ENCODE measurements at places on chromosomes 6 and 20. TPM values are rescaled to one million over a fixed set of nuclear protein-coding genes. Genes with fewer than 3 reads are reported as not detected.

Gene OR2H2
- not detected for total RNA-seq

Gene SLC25A27
- total RNA-seq = 4.3 TPM

Gene LRRC73
- total RNA-seq = 0.31 TPM

Gene C4A
- total RNA-seq = 3.8 TPM

Gene LY6G5C
- 2.9 TPM for total RNA-seq

Gene HLA-A
- 327 TPM for total RNA-seq

Gene SLC13A3
- 0.66 TPM for total RNA-seq

Gene EEF1A2
- 37.6 TPM for total RNA-seq

DNA sequence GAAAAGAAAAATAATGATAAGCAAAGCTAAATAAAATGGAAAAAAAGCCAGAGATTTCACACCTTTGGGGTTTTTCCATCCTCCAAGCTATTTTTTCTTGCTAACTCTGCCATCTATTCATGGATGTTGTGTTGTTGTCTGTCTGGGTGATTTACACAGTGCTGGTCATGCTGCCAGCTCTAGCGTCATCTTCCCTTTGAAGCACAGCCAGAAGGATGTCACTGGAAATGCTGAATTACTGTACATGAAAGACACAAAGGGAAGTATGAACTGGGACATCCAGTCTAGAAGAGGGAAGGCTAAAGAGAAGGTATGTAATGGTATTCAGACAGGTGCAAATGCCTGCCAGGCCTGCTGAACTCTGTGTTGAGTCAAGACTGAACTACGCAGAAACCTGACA is 241.9 kb upstream of the STXBP5 start:
- no peak overlapping the region for H3K27ac ChIP-seq

GRCh38 chr6:45002390-45003105 is 325.6 kb upstream of the RUNX2 start:
- no peak for DNase-seq
- H3K4me1 ChIP-seq = no peaks in the 10 kb centered on the region
- no peaks in the 10 kb centered on the region for H3K36me3 ChIP-seq
- no peaks in the 10 kb centered on the region for H3K27me3 ChIP-seq
- no peak overlapping the region for H3K4me3 ChIP-seq
- H3K27ac ChIP-seq = no peak overlapping the region

GRCh38 chr6:11418290-11418905 is 119.2 kb upstream of the TMEM170B start:
- DNase-seq = no peak
- H3K4me1 ChIP-seq = peaks cover 9% of the 10 kb centered on the region
- no peak overlapping the region for H3K4me3 ChIP-seq
- no peaks in the 10 kb centered on the region for H3K36me3 ChIP-seq
- no peak overlapping the region for H3K27ac ChIP-seq

- DNase-seq = no peak
- H3K4me3 ChIP-seq = no peak overlapping the region
- H3K4me1 ChIP-seq = no peaks in the 10 kb centered on the region
- no peak overlapping the region for H3K27ac ChIP-seq
These were observed 164.7 kb downstream of the LINC00237 start for GRCh38 chr20:20941468-20941889.

- no peaks in the 10 kb centered on the region for H3K4me1 ChIP-seq
- H3K4me3 ChIP-seq = no peak overlapping the region
- H3K27ac ChIP-seq = no peak overlapping the region
These were observed 96.8 kb upstream of the ATXN1 start for GRCh38 chr6:16857969-16858592.

DNA sequence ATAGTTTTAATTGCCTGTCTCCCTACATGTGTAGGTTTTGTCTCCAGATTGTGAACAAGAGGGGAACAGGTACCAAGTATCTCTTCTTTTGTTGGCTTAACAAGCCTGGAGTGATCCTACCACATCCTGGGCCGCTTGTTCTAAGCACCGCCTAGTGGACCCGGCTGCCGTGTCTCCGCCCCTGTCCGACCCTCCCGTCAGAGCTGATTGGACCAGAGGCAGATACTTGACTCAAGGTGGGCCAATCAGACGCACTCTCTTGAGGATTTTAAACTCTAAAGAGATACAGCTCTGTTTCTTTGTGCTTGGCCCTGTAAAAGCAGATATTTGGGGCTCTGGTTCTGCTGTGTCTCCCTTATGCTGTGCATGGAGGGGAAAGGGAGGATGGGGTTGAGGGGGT is 68.2 kb downstream of the PRDM1 start:
- H3K27ac ChIP-seq = no peak overlapping the region
- peaks cover 10% of the 10 kb centered on the region for H3K4me1 ChIP-seq
- no peak overlapping the region for H3K4me3 ChIP-seq
- no peak for DNase-seq

DNA sequence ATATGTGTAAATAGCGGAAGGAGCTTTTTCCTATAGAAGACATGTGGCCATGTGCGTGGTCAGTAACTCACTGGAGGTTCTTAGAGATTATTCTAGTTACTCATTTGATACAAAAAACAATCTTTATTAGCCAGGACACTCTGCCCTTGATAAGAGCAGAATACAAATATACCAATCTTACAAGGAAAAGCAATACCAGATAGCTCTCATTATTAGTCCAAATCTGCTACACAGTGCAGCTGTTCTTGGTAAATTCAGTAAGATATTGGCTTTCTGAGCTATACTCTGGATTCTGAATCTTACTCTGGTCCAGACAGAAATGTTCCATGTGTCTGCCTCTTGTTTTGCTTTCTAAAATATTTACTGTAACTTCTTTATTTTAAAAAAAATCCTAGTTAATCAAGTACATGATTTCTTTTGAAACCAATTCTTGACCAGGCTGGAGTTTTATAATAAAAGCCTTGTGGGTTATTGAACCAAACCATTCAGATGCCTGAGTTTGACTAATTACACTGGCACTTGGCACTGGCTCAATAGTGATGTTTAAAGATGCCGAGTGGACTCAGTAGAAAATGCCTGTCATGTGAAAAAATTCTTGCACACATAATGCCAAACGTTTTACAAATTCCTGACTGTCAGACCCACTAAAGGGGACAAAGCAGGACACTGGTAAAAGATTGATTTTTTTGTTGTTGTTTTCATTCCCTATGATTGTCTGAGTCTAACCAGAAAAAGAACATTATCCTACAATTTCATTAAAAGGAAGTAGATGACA is 242.8 kb upstream of the TCF21 start:
- DNase-seq = peak; percentile 81
- H3K27ac ChIP-seq = peak overlapping the region; percentile 64
- peaks cover 26% of the 10 kb centered on the region for H3K4me1 ChIP-seq
- H3K36me3 ChIP-seq = no peaks in the 10 kb centered on the region

DNA sequence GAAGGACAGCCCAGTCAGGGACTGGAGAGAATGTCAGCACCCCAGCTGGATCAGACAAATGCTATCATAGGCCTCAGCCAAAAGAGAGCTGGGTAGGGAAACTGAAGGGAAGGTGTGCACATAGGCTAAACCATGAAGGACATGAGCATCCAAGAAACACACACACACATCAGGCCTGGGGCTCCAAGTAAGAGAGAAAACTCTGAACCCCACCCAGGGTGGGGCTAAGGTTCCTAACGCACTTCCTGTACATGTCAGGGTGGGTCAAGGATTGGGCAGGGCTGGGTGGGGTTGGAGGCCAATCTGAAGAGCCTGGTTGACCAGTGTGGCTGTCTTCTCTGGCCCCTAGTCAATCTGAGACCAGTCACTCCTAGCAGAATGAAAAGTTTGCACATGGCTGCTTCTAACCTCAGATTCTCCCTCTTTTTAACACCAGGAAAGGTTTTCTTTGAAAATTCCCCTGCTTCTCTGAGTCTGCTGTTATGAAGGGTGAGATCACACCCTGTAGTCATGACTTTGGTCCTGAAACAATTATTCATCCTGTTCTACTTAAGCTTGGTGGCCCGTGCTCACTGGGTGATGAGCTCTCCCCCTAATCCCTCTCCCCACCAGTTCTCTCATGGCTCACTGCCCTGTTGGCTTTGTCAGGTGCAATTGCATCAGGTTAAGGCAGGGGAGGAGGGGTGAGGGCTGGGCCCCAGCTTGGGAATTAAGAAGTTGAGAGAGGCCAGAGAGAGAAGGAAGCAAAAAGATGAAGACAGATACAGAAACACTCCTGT is 88.4 kb downstream of the MAFB start:
- H3K36me3 ChIP-seq = no peaks in the 10 kb centered on the region
- DNase-seq = no peak
- no peaks in the 10 kb centered on the region for H3K4me1 ChIP-seq
- H3K27ac ChIP-seq = no peak overlapping the region

GRCh38 chr6:134449781-134450180 is 131.9 kb upstream of the SGK1 start:
- H3K4me1 ChIP-seq = peaks cover 27% of the 10 kb centered on the region
- no peak overlapping the region for H3K27ac ChIP-seq
- H3K27me3 ChIP-seq = no peaks in the 10 kb centered on the region

DNA sequence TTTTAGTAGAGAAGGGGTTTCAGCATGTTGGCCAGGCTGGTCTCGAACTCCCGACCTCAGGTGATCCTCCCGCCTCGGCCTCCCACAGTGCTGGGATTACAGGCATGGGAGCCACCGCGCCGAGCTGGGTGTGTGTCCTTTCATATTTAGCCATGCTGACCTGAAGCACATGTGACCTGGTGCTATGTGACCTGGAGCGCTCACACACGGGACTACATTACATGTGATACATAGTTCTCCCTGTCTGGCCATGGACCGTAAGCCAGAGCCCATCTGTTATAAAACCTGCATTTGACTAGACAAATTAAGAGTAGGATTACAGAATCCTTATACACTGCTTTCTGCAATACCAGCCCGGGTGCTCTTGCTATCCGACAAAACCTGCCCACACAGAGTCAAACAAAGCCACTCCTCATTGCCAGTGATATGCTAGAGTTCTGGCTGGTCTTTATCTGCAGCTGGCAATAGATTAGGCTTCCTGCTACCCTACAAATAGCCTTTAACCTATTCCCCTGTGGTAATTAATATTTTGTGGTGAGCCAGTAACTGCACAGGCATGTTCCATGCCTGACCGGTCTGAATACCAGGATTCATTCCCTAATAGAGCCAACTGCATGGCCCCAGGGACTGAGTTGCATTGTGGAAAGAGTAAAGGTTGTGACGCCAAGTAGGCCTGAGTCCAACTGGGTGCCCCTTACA is 26.3 kb upstream of the FAM50B start:
- H3K4me3 ChIP-seq = no peak overlapping the region
- H3K27ac ChIP-seq = no peak overlapping the region
- peak; percentile 52 for DNase-seq
- H3K27me3 ChIP-seq = no peaks in the 10 kb centered on the region

DNA sequence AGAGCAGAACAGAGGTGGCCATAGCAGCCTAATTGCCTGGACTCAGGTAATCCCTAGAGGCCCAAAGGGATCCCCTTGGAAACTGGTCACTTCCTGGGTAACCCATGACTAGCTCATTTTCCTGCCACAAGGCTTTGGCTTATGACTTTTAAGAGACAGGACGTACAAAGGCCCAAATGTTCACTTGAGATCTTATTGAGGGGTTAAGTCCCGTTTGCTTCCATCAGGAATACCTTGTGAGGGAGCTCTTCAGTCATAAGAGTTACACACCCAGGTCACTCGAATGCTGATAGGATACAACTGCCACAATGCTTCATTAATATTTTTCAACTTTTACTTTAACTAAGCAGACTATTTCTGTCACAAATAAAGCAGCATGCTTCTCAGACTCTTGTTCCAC is 51.7 kb downstream of the TMEM170B start:
- H3K27me3 ChIP-seq = no peaks in the 10 kb centered on the region
- DNase-seq = no peak
- peak overlapping the region; percentile 88 for H3K27ac ChIP-seq
- no peak overlapping the region for H3K4me3 ChIP-seq

DNA sequence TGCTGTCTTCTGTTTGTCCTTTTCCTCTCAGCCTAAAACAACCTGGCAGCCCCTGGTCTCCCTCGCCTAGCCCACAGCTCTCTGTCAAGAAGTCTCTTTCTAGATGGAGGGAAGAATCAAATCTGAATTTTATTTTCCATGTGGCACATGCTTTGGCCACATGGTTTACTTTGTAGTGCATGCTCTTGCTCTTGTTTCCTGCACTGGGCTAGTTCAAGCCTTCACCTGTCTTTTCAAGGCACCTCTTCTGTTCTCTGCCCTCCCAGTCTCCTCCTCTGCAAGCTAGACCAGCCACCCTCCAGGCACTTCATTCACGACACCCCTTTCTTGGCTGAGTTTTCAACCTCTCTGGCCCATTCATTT is 7.6 kb downstream of the PPP1R14C start:
- no peak for DNase-seq
- no peaks in the 10 kb centered on the region for H3K36me3 ChIP-seq
- H3K27ac ChIP-seq = no peak overlapping the region
- H3K4me1 ChIP-seq = no peaks in the 10 kb centered on the region
- peaks cover 60% of the 10 kb centered on the region for H3K27me3 ChIP-seq
- H3K4me3 ChIP-seq = no peak overlapping the region

- H3K27ac ChIP-seq = no peak overlapping the region
- no peak for DNase-seq
- H3K4me1 ChIP-seq = no peaks in the 10 kb centered on the region
- H3K27me3 ChIP-seq = peaks cover 3% of the 10 kb centered on the region
- H3K4me3 ChIP-seq = no peak overlapping the region
- H3K36me3 ChIP-seq = no peaks in the 10 kb centered on the region
These were observed 15.6 kb downstream of the MEP1A start for GRCh38 chr6:46808806-46809205.

GRCh38 chr20:49166534-49167449 is 21.3 kb downstream of the STAU1 start:
- no peak for DNase-seq
- no peaks in the 10 kb centered on the region for H3K27me3 ChIP-seq
- no peaks in the 10 kb centered on the region for H3K36me3 ChIP-seq
- H3K4me1 ChIP-seq = no peaks in the 10 kb centered on the region
- no peak overlapping the region for H3K4me3 ChIP-seq

DNA sequence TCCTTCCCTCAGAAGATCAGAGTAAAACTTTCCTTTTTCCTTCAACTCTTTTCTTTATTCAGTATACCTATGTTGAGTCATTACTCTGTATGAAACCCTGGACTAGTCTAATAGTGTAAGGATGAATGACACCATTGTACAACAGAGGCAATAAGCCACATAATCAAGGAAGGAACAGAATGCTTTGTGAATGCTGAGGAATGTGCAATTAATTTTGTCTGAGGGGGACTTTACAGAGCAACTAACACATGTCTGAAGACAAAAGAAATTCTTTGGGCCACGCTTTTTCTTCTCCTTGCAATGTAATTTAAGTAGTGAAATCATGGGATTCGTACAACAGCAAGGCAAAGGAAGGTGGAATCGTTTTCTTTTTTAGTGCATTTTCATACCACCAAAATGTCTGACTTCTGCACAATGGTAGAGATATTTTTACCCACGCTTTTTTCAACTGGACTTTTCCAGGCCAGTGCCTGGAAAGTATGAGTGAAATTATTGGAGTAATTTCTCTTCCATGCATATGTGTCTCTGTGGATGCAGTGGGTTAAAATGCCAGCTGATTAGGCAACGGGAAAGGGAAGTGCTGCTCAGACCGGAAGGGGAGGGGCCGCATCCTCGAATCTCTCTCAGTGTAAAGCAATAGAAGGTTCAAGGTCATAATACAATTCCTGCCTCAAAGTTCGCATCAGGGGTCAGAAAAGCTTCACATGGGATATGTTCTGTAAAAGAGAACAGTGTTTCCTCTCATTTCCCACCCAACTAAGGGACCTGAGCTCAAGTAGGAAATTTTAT is 89.9 kb upstream of the MTHFD1L start:
- H3K27me3 ChIP-seq = no peaks in the 10 kb centered on the region
- peak; percentile 63 for DNase-seq
- H3K4me3 ChIP-seq = no peak overlapping the region
- no peaks in the 10 kb centered on the region for H3K36me3 ChIP-seq
- peak overlapping the region; percentile 17 for H3K27ac ChIP-seq

- no peaks in the 10 kb centered on the region for H3K36me3 ChIP-seq
- H3K4me3 ChIP-seq = no peak overlapping the region
- H3K4me1 ChIP-seq = peaks cover 23% of the 10 kb centered on the region
These were observed 101.0 kb upstream of the MTHFD1L start for GRCh38 chr6:150764334-150765066.
